ENCODE measurements at places on chromosomes 1 and 21.

GRCh38 chr1:198167436-198167934 is 10.7 kb downstream of the NEK7 start:
- DNase-seq: no peak

DNA sequence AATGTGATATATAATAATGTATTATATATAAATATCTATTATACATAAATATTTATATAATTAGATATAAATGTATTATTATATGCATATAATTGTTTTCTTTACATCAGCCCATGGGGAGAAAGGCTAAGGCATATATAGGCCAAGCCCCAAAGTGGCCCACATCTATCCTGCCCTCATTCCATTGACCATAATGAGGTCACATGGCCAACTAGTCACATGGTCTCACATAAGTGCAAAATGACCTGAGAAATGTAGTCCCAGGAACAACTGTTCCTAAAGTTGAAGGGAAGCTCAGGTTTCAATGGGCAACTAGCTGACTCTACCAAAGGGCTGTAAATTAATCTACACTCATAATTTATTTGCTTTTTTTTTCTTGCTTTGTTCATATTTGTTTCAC is 14.5 kb upstream of the CCDC185 start:
- no peak for DNase-seq

- DNase-seq: no peak
These were observed 1063.4 kb downstream of the PLA2G4A start for GRCh38 chr1:187891993-187892682.

DNA sequence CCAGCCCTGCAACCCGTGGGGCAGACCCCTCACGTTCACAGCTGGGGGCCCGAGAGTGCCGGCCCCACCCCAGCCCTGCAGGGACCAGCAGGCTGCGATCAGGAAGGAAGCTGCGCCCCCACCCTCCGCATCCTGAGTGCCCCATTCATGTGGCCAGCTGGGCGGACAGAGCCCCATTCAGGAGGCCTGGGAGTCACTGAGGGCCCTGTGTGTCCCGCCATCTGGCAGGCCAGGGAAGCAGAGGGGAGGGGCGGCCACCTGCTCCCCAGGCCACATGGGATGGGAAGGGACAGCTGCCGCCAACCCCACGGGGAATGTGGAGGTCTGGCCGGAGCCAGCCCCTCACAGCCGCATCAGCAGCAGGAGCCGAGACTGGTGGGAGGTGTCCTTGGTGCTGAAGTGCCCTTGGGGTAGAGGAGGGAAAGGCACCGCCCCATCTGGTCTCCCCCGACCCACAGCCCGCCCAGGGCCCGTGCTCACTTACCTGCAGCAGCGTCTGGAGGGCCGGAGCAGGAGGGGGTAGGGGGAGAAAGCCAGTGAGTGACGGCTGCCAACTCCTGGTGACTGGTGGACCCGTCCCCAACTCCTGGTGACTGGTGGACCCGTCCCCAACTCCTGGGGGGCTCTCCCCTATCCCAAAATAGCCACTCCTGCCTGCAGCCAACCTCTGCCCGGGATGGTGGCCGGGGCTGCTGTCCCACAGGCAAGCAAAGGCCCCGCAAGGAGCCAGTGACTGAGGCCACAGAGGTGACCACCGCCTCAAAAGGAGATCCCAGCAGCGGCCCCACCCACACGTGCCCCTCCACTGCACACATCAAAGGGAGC is 8.7 kb downstream of the ACAP3 start:
- no peak for DNase-seq

DNA sequence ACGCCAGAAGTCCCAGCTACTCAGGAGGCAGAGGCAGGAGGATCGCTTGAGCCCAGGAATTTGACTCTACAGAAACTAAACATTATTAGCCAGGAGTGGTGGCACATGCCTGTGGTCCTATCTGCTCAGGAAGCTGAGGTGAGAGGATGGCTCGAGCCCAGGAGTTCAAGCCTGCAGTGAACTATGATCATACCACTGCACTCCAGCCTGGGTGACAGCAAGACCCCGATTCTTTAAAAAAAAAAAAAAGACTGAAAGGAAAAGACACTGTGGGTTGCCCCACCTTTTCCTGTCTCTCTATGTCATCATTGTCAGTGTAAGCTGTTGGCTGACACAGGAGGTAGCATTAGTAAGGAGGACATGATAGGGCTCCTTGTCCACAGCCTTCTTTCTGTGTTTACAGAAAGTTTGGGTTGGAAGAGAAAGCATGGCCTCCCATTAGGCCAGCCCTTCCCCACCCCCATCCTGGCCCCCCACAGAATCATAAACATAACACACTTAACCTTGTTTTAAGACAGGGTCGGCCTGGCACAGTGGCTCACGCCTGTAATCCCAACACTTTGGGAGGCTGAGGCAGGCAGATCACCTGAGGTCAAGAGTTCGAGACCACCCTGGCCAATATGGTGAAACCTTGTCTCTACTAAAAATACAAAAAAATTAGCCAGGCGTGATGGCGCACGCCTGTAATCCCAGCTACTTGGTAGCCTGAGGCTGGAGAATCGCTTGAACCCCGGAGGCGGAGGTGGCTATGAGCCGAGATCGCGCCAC is 20.6 kb upstream of the RCAN3 start:
- peak; percentile 16 for DNase-seq

DNA sequence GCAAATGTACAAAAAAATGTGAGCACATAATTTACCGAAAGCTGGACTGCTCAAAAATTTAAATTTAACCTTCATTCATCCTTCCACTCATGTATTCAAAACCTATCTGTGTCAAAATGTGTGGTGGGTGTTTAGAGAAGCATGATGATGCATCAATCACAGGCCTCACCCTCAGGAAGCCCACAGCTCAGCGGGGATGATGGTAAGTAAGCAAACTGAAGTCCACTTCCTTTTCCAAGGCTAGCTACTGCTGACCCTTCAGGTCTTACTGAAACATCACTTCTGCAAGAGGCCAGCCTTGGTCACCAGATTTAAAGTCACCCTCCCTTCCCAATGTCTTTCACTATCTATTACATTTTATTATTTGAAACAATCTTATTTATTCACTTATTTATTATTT is 254.5 kb downstream of the DNM3 start:
- DNase-seq: no peak

DNA sequence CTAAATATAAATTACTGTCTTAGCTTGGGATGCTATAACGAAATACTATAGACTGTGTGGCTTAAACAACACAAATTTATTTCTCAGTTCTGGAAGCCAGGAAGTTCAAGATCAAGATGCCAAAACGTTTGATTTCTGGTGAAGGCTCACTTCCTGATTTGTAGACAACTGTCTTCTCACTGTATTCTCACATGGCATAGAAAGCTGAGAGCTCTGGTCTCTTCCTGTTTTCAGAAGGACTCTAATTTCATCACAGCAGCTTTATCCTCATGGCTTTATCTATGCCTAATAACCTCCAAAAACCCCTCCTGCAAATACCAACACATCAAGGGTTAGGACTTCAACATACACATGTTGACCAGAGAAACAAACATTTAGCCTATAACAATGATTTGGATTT is 1795.5 kb downstream of the MRPL39 start:
- DNase-seq: no peak

DNA sequence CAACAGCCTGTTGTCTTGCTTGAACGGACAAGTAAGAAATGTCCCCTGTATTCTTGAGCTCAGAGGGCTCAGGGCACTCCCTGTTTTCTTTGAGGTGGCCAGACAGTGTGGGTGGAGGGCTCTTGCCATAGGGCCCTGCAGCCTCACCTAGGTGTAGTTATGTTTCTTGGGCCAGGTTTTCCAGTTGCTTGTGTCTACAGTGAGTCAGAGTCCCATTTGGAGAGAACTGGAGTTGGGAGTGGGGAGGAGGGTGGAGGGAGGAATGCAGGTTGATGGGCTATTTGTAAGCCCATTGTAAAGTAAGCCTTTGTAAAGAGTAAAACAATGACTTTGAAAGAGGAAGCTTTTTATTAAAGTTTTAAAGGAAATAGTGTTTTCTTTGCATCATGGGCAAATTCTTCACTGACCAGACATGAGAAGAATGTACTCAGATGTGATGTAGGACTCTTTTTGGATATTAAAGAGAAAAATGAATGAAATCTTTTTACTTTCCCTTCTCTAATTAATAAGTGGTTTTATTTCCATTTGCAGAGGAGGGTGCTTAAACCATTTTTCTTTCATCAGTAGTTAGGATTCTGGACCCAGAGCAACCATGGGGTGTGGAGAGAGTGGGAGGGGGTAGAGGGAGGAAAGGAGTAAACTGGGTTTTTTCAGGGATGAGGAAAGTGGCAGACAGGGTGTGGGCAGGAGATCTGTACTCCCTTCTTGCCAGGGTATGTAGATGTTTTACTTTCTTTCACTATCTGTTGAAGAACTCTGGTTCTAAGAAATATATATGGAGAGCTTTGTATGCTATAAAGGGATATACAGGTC is 45.1 kb upstream of the MACF1 start:
- no peak for DNase-seq

DNA sequence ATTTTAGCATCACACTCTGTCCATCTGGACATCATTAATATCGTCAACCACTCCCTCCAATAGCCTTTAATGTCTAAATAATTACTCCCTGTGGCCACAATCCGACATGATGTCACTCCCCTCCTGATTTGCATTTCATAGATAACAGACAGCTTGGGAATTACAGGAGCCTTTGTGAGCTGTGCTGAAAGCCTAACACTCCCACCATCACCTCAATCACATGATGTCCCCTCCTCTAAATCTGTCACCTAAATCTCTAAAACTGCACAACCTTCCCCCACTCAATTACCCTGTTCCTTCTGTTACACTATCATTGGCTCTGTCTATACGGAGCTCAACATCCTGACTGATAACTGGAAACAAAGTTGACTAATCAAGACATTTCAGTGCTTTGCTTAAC is 14.3 kb downstream of the NHLH2 start:
- no peak for DNase-seq

- no peak for DNase-seq
These were observed 21.8 kb upstream of the SRP9 start for GRCh38 chr1:225755671-225756319.

DNA sequence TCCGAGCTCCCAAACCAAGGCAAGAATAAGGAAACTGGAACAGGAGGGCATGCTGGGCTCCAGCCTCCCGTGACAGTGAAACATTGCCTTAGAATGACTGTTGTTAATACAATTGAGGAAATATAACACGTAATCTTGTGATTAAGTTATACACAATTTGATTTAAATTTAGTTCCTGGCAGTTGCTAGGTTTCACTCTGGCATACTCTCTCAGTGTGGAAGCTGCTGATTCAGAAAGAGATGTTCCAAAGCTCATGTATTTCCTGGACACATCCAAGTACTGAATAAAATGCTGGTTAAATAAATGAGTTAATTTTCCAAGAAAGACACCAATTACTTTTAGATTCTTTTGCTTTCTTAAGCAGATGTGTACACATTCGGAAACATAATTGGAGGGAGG is 176.1 kb downstream of the GRIK1 start:
- DNase-seq: no peak

- no peak for DNase-seq
These were observed 7.9 kb upstream of the MRPS15 start for GRCh38 chr1:36471830-36472641.

DNA sequence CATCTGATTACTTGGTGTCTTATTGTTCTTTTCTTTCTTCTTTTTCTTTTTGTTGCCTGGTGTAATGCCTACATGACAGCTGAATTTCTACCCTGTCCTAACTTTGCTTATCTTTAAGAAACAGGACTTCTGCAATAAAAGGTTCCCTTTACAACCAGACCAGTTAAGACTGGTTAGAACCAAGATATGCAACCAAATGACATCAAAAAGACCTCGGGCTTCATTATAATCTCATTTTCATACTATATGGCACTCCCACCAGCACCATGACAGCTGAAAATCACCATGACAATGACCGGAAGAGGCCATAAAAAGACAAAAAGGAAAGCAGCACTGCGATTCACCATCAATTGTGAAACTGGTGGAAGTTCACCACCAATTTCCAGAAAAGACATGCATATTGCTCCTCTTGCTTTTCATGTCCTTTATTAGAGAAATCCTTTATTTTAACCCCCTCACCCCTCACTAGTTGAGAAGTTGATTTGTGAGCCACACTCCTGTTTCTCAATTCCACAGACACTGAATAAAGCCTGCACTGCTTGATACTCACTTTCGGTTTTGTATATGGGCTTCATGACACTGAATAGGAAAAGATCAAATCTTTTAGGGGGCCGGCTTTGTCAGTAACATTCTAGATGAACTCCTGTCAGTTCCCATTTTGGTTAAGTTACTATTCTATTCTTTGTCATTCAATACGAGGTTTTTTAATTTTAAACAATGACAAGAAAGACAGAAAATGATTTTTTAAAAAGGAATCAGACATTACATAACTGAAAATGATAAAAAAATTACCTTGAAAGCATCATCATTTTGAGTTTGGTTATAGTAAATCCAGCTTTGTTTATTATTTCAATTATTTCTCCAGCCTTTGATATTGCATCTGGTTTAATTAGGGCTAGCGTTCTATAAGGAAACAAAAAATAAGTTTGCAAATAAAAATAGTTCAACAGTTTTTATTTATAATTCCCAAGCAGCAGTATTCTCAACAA is 58.1 kb downstream of the NME7 start:
- no peak for DNase-seq

DNA sequence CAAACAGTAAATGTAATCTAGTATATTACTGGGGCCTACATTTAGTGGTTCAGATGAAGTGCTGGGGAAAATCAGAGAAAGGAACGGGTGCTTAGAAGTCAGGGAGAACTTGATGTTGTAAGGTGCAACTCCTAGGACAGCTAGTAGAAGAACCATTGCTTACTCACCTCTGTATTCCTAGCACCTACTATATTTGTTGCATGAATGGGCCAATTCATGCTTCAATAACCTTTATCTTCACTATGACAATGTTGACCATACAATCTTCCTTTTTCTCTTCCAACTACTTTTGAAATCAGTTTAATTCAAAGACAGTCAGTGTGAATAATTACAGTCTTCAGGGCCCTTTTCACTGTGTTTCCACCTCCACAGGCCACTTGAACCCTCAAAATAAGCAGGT is 125.0 kb upstream of the DMRTA2 start:
- no peak for DNase-seq

GRCh38 chr1:17348593-17349234 is 23.3 kb upstream of the PADI6 start:
- DNase-seq: no peak

DNA sequence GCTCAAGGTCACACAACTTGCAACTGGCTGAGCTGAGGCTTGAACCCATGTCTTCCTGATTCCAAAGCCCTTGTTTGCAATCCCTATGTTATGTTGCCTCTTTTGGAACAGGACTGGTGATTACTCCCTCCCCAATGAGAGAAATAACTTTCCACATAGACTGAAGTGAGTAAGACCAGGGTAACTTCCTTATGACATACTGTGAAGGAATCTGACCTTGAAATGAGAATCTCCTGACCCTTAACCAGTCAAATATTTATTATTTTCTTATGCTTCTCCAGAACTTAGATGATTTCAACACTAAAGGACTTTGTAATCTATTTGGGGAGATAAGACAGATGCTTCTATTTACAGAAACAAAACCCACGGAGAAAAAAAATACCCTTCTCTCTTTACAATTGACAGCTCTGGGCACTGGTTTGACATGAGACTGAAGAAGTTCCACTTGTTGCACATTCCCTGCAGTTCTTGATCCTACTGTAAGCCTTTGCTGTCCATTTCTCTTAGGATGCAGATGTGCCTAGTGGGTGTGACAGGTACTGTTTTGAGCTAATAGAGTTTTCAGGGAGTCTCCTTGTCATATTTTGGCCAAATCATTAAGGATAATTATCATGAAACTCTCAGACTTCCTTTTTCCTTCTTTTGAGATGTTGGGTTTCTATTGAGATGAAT is 3.9 kb upstream of the RPTN start:
- DNase-seq: no peak

All from T-helper 1 cell (primary cell).